Mesothelial cell of epicardium (in vitro differentiated cells): ENCODE measurements at places on chromosomes 6 and 20. TPM values are rescaled to one million over a fixed set of nuclear protein-coding genes. Genes with fewer than 3 reads are reported as not detected.

Gene CTAGE9
- 0.16 TPM in 1 of 3 replicates, not detected in the others for total RNA-seq

Gene POPDC3
- 10.1 to 11.1 TPM (median 10.4 TPM) in 3 replicates for total RNA-seq

Gene TP53TG5
- total RNA-seq: 0.47 to 0.69 TPM in 2 of 3 replicates, not detected in the other

Gene PNPLA1
- total RNA-seq: 0.14 TPM in 1 of 3 replicates, not detected in the others

Gene VGLL2
- not detected in 3 replicates for total RNA-seq

Gene CFAP206
- total RNA-seq: 1.0 to 1.6 TPM (median 1.5 TPM) in 3 replicates

Gene PKHD1
- total RNA-seq: 0.02 to 0.04 TPM (median 0.02 TPM) in 3 replicates

Gene APOM
- total RNA-seq: 2.4 to 3.4 TPM (median 3.1 TPM) in 3 replicates

Gene ECT2L
- 0.14 to 0.40 TPM (median 0.40 TPM) in 3 replicates for total RNA-seq

Gene DHX16
- total RNA-seq: 23.5 to 26.7 TPM (median 25.2 TPM) in 3 replicates

Gene IL17F
- total RNA-seq: not detected in 3 replicates

Gene MAFB
- 10.8 to 11.5 TPM (median 11.1 TPM) in 3 replicates for total RNA-seq

Gene B3GALT4
- 3.9 to 4.6 TPM (median 4.3 TPM) in 3 replicates for total RNA-seq

Gene SHLD1
- 10.0 to 11.9 TPM (median 11.6 TPM) in 3 replicates for total RNA-seq

Gene GUCA1A
- total RNA-seq: 0.91 to 1.3 TPM (median 0.92 TPM) in 3 replicates

Gene TREML1
- not detected in 3 replicates for total RNA-seq

Gene BCAS1
- 0.18 to 0.20 TPM (median 0.20 TPM) in 3 replicates for total RNA-seq

Gene BTN1A1
- total RNA-seq: 0.09 to 0.11 TPM in 2 of 3 replicates, not detected in the other

Gene TINAG
- total RNA-seq: not detected in 3 replicates

Gene GPR6
- not detected in 3 replicates for total RNA-seq

Gene DLL1
- total RNA-seq: 2.6 to 4.8 TPM (median 3.6 TPM) in 3 replicates

Gene BTNL2
- total RNA-seq: not detected in 3 replicates

Gene MARCKS
- 174 to 179 TPM (median 174 TPM) in 3 replicates for total RNA-seq

Gene EHMT2
- total RNA-seq: 127 to 135 TPM (median 129 TPM) in 3 replicates

Gene TDP2
- total RNA-seq: 24.8 to 26.7 TPM (median 25.2 TPM) in 3 replicates

Gene CGA
- total RNA-seq: not detected in 3 replicates

Gene TFAP2D
- not detected in 3 replicates for total RNA-seq

Gene RARS2
- 51.9 to 53.3 TPM (median 52.6 TPM) in 3 replicates for total RNA-seq

Gene DEF6
- 9.3 to 11.3 TPM (median 9.7 TPM) in 3 replicates for total RNA-seq

Gene PLCB4
- total RNA-seq: 14.0 to 15.6 TPM (median 15.1 TPM) in 3 replicates

Gene DNAH8
- 0.02 to 0.25 TPM in 2 of 3 replicates, not detected in the other for total RNA-seq

Gene THEMIS
- total RNA-seq: not detected in 3 replicates

Gene SIGLEC1
- total RNA-seq: 0.04 TPM in 1 of 3 replicates, not detected in the others

Gene FERMT1
- 21.9 to 24.7 TPM (median 22.4 TPM) in 3 replicates for total RNA-seq

Gene SYCP2L
- 16.6 to 20.1 TPM (median 19.9 TPM) in 3 replicates for total RNA-seq

Gene SYNDIG1
- 0.80 to 1.6 TPM (median 0.90 TPM) in 3 replicates for total RNA-seq

Gene TGIF2
- total RNA-seq: 94.4 to 101 TPM (median 98.4 TPM) in 3 replicates

Gene EYA2
- 9.0 to 10.2 TPM (median 9.3 TPM) in 3 replicates for total RNA-seq

Gene ATP6V1G2
- 2.2 to 2.7 TPM (median 2.5 TPM) in 3 replicates for total RNA-seq

Gene AIF1
- 5.1 to 6.0 TPM (median 5.1 TPM) in 3 replicates for total RNA-seq

Gene RNF39
- total RNA-seq: not detected in 3 replicates

Gene GSTA2
- not detected in 3 replicates for total RNA-seq

Gene RNF182
- 4.1 to 5.1 TPM (median 4.2 TPM) in 3 replicates for total RNA-seq

Gene RGS17
- total RNA-seq: 1.1 to 1.3 TPM (median 1.2 TPM) in 3 replicates

Gene HNF4A
- 0.09 to 0.20 TPM (median 0.13 TPM) in 3 replicates for total RNA-seq

Gene MICB
- total RNA-seq: 0.31 TPM in 1 of 3 replicates, not detected in the others

Gene SOX12
- total RNA-seq: 65.9 to 67.0 TPM (median 66.8 TPM) in 3 replicates

Gene PDE10A
- 12.8 to 14.3 TPM (median 13.0 TPM) in 3 replicates for total RNA-seq

Gene GPR63
- 17.5 to 18.5 TPM (median 17.9 TPM) in 3 replicates for total RNA-seq

Gene ZFAND3
- 78.9 to 83.5 TPM (median 81.2 TPM) in 3 replicates for total RNA-seq

Gene TMEM170B
- total RNA-seq: 5.6 to 6.1 TPM (median 5.7 TPM) in 3 replicates

Gene DUSP15
- total RNA-seq: 8.4 to 10.4 TPM (median 8.5 TPM) in 3 replicates

Gene MAN1A1
- total RNA-seq: 46.5 to 51.2 TPM (median 51.1 TPM) in 3 replicates

Gene RBCK1
- total RNA-seq: 108 to 111 TPM (median 108 TPM) in 3 replicates

Gene APOBEC2
- total RNA-seq: 0.22 to 0.51 TPM (median 0.45 TPM) in 3 replicates
